ENCODE measurements at places on chromosomes 5 and 9. TPM values are rescaled to one million over a fixed set of nuclear protein-coding genes. Genes with fewer than 3 reads are reported as not detected.

GRCh38 chr9:69109152-69109551, 64.9 kb upstream of the TJP2 start:
- DNase-seq = no peak
- no peak overlapping the region for H3K4me3 ChIP-seq
- H3K36me3 ChIP-seq = no peaks in the 10 kb centered on the region
- H3K27ac ChIP-seq = no peak overlapping the region
- no peaks in the 10 kb centered on the region for H3K27me3 ChIP-seq
- H3K4me1 ChIP-seq = no peaks in the 10 kb centered on the region

The GLDC gene
- total RNA-seq = 4.0 TPM

The FCHO2 gene
- total RNA-seq = 25.3 TPM

The PCDHB6 gene
- total RNA-seq = 1.9 TPM
